ENCODE measurements at places on chromosomes 13 and 19.
A peak's percentile ranks its signal among the peaks of the same experiment; 100 is the strongest.

- no peak for DNase-seq
Observed at GRCh38 chr19:7979559-7979958, 25.9 kb downstream of the ELAVL1 start.

DNA sequence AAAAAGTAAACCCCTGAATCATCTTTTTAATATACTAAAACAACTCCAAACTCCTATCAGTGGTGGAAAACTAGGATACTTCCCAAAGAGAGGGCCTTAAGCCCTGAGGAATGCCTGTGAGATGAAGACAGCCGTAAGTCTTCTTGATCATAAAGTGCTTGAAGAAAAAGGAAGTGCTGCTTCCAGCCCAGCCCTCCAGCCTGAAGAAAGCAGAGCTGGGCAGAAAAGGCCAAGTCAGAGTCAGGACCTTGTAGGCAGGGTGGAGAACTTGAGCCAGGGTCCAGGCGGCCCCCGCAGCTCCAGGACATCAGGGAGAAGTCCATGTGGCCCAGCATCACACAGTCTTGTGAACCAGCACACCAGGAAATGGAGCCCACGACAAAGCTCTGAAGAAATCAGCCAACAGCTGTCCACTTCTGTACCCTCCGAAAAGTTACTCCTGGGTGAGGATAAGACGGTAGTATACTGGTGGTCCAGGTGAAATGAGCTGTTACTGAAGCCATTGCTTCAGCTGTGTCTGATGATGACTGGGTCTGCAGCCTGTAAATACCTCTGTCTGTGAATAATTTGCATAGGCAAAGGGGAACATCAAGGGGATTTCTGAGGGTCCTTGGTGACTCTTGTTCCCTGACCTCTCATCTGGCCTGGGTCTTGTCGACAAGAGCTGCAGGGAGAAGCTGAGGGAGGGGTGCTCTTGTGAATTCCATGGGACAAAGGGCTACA, 18.7 kb upstream of the CRYL1 start:
- no peak for DNase-seq

DNA sequence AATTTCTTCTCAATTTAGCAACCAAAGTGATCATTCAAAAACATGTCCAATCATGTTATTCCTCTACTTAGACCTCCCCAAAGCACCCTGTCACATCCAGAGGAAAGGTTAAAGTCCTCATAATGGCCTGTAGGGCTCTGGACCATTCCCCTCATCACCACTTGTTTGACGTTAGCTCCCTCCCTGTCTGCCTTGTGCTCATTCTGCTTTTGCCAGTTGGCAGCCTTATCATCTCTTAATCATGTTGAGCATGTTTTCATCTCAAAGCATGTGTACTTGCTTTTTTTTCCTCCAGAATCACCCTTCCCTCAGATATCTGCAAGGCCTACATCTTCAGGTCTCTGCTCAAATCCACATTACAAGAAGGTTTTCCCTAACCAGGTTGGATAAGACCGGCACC, 25.9 kb downstream of the UBAC2 start:
- no peak for DNase-seq

- DNase-seq: no peak
Observed at GRCh38 chr13:29510651-29511084, 84.8 kb downstream of the SLC7A1 start.

GRCh38 chr13:36046672-36047071, 84.5 kb downstream of the DCLK1 start:
- no peak for DNase-seq

- peak; percentile 32 for DNase-seq
Observed at GRCh38 chr13:30464496-30465342, 1.0 kb downstream of the HMGB1 start.

GRCh38 chr13:64810750-64811149, 2419.4 kb downstream of the PCDH9 start:
- DNase-seq: no peak

GRCh38 chr19:35310331-35310730, 18.4 kb downstream of the MAG start:
- no peak for DNase-seq

DNA sequence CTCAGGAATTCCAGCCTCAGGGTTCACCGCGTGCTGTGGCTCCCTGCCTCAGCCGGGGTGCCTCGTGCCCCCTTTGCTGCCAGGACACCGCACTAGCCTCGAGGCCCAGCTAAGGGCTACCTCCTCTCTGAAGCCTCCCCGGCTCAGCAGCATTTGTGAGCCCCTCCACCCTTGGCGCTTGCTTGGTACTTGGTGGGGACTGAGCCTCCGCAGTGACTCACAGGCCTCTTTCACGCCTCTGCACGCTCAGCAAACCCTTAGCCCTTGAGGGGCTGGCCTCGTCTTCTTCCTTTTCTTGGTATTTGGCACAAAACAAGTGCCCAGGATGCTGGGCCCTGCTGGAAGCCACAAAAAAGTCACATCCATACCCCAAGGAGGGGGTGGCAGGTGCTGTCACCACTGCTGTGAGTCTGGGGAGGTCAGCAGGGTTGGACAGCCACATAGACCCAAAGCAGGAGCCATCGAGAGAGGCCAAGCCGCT, 85.4 kb upstream of the TM9SF2 start:
- DNase-seq: no peak

GRCh38 chr13:27183561-27184147, 12.0 kb upstream of the USP12 start:
- no peak for DNase-seq

- no peak for DNase-seq
Observed at GRCh38 chr19:35571406-35571965, 8.0 kb upstream of the ATP4A start.

GRCh38 chr13:50107205-50107604, 92.0 kb downstream of the KCNRG start:
- no peak for DNase-seq

DNA sequence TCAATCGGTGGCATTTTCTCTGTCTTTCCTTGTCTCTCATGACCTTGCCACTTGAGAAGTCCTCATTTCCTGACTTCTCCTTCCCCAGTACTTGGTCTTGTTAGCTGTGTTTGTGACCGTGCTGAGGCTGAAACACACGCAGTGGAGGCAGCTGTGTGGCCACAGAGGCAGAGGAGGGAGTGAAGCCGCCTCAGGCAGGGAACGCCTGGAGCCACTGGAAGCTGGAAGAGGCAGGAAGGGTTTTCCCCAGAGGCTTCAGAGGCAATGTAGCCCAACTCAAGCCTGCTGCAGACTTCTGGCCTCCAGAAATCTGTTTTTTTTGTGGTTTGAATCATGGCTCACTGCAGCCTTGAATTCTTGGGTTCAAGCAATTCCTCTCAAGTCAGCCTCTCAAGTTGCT, 29.2 kb upstream of the ARGLU1 start:
- no peak for DNase-seq

- no peak for DNase-seq
Observed at GRCh38 chr13:97018029-97018819, 23.9 kb upstream of the OXGR1 start.

GRCh38 chr19:3544742-3545668, 6.0 kb downstream of the TEKTIP1 start:
- peak; percentile 62 for DNase-seq

- no peak for DNase-seq
Observed at GRCh38 chr13:66714795-66715194, 515.3 kb downstream of the PCDH9 start.

DNA sequence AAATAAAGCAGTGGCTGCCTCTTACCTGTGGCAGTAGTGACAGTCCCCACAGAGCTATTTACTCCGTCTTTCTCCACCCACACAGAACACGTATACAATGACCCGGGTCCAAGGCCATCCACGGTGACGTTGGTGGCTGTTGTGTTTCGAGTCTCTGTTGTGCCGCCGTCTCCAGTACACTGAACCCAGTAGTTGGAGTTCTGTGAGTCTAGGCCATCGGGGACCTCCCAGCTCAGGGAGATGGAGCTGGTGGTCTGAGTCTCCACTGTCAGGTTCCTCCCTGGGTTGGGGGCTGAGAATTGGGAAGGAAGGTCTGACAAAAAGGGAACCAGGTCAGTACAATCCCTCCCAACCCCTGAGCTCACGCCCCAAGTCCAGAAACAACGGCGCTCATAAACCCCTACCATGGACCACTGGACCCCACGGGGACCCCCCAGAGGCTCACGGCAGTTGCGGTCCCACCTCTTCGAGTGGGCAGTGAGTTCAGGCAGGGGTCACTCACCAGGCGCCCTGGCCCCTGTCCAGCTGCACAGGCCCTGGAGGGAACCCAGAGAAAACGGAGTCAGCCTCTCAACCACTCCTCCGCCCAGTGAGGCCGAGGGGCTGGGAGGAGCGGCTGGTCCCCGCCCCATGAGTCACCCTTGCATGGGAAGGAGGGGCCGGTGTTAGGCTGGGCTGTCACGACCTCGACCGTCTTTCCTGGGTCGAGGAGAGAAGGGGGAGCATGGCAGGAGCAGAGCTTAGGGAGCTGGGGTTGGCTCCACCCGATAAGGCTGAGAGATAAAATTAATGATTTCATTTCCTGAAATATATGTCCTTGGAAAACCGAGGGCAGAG, 2.4 kb downstream of the PTPRH start:
- DNase-seq: peak; percentile 17

DNA sequence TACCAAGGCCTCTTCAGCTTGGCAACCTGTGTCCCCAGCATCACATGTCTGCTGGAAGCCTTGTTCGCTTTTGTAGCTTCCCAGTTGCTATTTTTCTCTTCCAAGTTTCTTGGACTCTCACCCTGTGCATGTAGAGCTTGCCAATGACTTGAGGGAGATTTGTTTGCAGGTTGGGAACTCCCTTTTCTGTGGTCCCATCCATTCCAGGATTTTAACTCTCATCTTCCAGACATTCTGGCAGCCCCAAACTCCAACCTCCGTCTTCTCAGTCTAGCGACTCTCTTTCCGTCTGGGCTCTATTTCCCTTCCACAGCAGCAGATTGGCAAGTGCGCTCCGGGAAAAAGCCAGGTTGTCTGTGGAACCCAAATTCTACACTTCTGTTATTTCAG, 9.0 kb downstream of the PLAUR start:
- DNase-seq: no peak

DNA sequence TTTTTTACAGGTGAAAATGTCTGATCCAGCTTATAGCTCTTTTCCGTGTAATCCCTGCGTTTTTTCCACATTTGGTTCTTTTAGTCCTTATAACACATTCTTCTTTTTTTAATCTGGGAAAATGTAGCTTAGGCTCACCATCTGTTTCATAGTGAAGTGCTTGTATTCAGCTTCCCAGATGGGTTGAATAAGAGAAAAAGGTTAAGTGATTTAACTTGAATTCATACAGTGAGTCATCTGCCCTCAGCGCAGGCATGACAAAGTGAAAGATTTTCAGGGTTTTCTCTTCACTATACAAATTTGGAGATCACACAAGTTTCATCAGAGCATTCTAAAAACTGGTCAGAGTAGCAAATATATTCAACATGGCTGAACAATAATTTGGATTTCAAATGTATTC, 224.8 kb downstream of the SPRY2 start:
- DNase-seq: no peak

DNA sequence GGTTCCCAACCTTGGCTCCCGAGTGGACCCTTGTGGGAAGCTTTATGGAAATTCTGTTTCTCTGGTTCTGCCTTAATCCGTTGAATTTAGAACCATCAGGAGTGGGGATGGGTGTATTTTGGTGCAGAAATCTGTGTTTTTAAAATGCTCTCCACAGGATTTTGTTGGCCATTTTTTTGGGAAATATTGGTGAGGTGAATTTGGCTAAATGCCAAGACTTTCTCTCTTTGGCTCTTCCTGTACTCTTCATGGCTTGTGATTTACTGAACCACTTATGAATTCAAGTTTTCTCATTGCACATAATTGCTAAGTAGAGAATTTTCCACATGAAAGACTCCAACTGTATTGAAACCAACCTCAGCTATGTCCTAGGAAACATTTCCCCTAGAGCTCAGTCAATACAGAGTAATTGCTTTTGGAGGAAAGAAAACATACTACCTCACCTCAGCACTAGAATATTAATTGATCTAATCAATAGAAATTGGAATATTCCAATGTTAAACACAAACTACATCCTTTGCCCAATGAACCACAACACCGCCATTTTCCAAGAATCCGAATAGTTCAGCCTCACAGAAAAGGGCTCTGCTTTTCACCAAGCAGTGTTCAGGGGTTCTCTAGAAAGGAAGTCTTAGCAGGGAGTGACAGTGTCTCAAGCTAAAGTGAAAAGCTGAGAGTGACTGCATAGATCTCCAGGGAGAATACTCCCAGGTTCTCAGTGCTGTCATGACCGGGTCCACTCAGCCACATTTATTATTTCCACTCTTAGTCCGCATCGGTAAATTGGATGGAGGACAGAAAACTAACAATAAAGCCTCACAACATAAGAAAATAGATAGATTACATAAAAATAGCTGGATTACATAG, 60.3 kb downstream of the ERCC5 start:
- DNase-seq: no peak

GRCh38 chr13:32986552-32986951, 29.7 kb upstream of the KL start:
- DNase-seq: no peak

- DNase-seq: no peak
Observed at GRCh38 chr19:34431681-34432402, 3.7 kb downstream of the UBA2 start.

DNA sequence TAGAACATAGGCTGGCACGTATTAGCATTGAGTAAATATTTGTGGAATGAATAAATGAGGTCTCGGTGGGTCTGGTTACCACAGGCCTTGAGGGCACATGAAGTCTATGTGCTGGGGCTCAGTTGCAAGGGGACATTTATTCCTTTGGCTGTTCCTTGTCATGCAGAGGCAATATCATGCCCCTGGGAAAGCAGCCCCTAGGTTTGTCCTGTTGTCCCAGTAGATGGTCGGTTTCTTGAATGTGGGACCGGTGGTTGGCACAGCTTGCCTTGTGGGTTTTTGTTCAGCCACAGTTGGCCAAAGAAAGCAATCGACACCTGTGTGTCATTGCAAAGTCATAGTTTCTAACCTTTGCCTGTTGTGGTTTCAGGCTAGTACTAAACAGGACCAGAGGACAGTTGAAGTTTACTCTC, 24.7 kb upstream of the GPR183 start:
- DNase-seq: no peak

DNA sequence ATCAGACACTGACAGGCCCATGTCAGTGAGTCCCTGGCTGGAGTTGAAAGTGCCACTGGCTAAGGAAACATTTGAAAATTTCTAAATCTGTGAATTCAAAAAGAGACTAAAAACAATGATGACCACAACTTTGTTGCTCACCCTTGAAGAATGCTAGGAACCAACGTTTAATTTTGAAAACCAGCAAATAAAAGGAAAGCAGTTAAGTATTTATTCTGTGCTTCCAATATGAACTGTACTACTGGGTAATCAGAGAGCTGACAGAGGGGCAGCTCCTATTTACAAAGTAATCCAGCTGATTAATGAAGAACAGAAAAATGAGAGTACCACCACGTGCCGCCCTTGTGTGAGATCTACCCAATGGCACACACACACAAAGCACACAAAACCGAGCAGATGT, 44.7 kb upstream of the LATS2 start:
- no peak for DNase-seq

DNA sequence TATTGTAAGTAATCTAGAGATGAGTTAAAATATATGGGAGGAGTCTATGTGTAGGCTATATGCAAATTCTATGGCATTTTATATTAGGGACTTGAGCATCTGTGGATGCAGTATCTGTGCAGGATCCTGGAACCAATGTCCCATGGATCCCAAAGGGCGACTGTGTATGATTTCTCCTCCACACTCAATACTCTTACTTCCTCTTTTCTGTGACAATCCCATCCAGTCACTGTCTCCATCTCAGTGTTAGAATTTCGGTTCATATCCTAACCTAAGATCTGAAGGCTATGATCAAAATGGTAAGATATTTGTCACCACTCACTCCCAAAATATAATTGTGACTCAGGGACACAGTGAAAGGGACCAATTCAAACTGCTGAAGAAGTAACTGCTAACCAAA, 15.1 kb upstream of the ZNF599 start:
- DNase-seq: no peak

Measured in stimulated activated CD8-positive, alpha-beta memory T cell treated with anti-CD3 and anti-CD28 coated beads, Interleukin-4, amount 100 ng/mL, for 1 hour (primary cell).